ENCODE measurements at places on chromosomes 6 and 20.

DNA sequence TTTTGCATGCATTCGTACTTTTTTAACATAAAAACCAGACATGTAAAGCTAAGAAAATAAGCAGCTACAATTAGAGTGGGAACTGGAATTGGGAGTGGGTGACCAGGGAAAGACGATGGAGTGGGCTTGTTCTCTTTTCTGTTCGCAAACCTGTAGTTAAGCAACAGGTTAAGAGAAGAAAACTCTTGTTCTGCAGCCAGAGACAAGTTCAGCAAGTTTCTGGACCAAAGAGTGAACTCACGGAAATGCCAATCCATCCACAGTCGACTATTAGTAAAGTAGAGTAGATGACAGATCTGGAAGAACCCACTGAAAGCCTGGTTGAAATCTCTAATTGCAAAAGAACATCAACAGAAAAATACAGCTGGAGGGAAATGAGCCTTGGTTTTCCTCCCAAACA is 197.8 kb downstream of the TFAP2A start:
- no peak for DNase-seq

GRCh38 chr6:17224056-17224455 is 57.1 kb upstream of the RBM24 start:
- DNase-seq = no peak

DNA sequence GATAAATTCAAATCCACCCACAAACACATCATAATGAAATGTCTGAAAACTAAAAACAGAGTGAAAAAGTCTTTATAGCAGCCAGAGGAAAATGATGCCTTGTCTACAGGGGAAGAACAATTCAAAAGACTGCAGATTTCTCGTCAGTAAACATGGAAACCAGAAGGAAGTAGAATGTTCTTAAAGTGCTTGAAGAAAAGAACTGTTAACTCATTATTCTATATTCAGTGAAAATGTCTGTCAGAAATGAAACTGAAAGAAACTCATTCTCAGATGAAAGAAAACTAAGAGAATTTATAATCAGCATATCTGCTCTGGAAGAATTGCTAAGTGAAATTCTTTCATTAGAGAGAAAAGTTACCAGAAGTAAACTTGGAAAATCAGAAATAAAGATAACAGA is 416.1 kb downstream of the TBC1D32 start:
- no peak for DNase-seq

- DNase-seq = no peak
These were observed 4.7 kb downstream of the ECT2L start for GRCh38 chr6:138800377-138801150.

DNA sequence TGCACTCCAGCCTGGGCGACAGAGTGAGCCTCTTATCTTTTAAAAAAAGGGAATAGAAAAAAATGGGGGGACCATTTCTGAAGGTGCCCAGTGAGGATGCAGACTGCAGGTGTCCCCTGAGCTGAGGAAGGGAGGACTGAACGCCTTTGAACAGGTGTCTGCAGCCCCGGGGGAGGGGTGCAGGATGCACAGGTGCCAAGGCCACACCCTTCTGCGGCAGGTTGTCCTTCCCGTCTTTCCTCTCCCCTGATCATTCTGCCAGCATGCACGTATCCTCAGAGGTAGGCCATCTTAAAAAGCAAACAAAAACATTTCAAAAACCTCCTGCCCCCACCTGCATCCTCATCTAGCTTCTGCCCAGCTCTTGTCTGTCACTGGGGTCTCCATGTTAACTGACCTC is 101.3 kb downstream of the MTHFD1L start:
- no peak for DNase-seq

GRCh38 chr6:34393191-34393965 is 909 bp upstream of the NUDT3 start:
- no peak for DNase-seq
